Cerebellar nuclear complex (tissue), 1 donor: ENCODE measurements at places on chromosomes 1 and 21.

GRCh38 chr1:91569411-91570119 lies 68.9 kb downstream of the CDC7 start:
- no peak for DNase-seq

- DNase-seq, result peak; percentile 89
These were observed at the start of gene PHF13 for GRCh38 chr1:6613361-6614018. Gene PHF13, plus strand, starts transcription at chr1:6613731. Its CDS starts 336 bp downstream, at chr1:6614067.

DNA sequence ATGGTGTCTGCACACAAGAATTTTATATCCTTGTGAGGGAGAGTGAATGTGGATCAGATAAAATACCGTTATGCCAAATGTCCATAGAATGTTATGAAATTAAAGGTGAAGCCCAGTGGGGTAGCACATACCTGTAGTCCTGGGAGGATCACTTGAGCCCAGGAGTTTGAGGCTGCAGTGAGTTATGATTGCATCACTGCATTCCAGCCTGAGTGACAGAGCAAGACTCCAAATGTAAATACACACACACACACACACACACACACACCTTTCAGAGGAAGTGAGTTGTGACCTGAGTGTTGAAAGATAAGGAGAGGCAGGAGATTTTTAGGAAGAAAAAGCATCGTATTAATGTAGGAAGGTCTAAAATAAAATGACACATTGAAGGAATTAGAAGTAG lies 28.1 kb upstream of the ZYG11A start:
- DNase-seq, result no peak

DNA sequence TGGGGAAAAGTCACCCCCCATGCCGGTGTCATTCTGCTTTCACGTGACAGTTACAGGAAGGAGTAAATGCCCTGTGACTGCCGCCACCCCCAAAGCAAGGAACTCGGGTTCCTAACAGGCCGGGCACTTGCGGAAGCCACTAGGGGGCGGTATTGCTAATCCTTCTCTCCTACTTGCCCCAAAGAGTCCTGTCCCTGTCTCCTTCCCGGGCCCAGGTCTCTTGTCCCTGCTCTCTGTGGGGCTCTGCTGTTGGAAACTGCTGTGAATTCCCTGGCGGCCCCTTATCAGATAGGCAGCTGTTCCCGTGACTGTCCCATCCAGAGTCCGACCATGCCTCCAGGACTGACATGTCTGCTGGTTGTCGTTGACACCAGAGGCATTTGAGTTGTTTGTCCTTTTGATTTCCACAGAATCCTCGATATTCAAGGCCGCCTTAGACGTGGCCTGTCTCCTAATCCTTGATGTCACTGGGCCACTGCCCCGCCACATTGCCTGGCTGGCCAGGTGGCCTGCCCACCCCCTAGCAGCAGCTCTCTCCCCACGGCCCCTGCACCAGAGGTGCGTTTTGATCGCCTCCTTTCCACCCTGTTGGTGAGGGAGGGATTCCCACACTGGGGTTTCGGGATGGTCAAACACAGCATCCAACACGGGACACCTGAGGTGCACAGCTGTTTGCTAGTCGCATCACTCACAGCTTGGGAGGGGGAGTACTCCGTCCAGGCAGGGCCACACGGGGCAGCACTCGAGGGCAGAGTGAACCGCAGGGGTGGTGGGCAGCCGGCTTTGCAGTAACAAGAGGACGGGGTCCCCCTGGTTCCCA lies 37.3 kb downstream of the CHAF1B start:
- DNase-seq, result no peak

- DNase-seq, result no peak
These were observed 28.2 kb upstream of the FCRL4 start for GRCh38 chr1:157626099-157626498.

- DNase-seq, result no peak
These were observed 30.2 kb upstream of the RNF187 start for GRCh38 chr1:228457017-228457395.

- no peak for DNase-seq
These were observed 28.6 kb upstream of the IFNGR2 start for GRCh38 chr21:33374450-33375096.

- no peak for DNase-seq
These were observed 8.8 kb downstream of the HMGB4 start for GRCh38 chr1:33872683-33873082.

DNA sequence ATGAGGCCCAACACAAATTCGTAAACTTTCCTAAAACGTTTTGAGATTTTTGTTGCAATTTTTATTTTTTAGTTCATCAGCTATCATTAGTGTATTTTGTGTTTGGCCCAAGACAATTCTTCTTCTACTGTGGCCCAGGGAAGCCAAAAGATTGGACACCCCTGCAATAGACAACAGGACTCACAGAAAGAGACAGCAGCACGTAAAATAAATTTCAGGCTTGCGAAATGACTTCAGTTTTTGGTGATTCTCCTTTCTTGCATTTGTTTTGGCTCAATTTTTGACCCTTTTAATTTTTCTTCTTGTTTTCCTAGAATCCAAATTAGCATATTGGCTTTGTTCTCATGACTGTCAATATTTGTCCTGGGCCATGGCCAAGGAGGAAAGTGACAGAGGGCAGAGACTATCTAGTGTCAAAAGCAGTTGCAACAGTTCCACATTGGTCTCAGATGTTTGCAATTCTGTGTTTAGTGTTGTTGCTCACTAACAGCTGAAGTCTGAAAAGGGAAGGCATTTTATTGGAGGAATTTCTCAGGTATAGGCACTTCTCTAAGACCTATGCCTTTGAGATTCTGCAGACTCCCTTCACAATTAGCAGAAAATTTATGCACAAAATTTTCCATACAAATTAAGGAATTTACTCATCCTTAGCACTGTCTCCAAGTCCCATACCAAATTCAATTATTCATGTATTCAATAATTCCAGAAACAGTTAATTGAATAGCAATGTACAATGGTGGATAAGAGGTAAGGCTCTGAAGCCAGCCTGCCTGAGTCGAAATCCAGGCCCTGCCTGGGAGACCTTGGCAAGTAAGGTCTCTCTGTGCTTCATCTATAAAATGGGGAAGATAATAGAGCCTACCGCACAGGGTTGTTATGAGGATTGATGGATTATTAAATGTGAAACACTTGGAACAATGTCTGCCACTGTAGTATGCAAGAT lies 160.9 kb upstream of the IVNS1ABP start:
- DNase-seq, result no peak

- no peak for DNase-seq
These were observed 40.2 kb downstream of the HSPG2 start for GRCh38 chr1:21896652-21897532.

- DNase-seq, result no peak
These were observed 34.8 kb upstream of the CFAP126 start for GRCh38 chr1:161402446-161402845.

DNA sequence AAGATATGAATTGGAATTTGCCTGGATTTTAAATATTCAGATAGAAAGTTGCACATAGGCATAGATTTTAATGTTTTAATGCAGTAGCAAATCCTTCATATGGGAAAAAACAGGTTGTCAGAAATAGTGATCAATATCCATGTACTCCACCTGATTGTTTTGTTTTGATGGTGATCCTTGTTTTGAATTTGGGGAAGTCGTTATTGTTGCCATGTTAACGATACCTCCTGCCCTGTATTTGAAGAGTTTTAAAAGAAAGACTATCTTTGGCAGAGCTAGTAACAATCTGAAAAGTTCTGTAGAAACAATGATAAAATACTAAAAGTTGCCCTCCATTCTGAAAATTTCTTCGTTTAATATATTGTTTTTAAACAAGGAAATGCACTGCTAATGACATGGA lies 1.1 kb downstream of the CEP350 start:
- DNase-seq, result no peak

DNA sequence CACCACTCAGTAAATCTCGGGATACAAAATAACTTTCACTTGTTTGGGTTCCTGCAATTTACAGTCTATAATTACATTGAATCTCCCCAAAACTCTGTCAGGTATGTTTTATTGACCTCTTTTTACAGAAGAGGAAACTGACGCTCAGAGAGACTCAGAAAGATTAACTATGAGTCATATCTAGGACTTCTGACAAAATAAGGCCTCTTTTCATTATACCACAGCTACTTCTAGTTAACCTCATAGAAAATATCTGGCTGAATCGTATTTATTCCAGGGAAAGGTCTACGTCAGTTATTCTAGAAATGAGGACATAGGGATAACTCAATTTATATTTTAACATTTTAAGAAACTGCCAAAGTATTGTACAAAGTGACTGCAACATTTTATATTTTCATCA lies 211.1 kb upstream of the FAM78B start:
- DNase-seq, result no peak

DNA sequence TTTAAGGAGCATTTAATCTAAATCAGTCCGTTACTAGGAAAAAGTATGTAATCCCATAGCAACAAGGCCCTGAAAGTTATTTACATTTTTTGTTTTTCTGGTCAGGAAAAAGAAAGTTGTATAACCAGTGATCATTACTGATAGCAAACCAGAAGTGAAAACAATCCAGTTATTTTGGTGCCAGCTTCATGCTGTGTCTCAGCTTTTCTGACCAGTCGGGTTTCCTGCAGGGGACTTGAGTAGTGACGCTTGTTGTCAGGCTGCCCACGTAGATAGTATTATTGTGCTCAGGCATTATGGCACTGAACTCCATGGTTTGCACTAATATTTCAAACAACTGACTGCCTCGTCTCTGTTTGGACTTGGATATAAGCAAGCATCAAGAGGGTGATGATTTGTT lies 55.2 kb downstream of the SASS6 start:
- no peak for DNase-seq

DNA sequence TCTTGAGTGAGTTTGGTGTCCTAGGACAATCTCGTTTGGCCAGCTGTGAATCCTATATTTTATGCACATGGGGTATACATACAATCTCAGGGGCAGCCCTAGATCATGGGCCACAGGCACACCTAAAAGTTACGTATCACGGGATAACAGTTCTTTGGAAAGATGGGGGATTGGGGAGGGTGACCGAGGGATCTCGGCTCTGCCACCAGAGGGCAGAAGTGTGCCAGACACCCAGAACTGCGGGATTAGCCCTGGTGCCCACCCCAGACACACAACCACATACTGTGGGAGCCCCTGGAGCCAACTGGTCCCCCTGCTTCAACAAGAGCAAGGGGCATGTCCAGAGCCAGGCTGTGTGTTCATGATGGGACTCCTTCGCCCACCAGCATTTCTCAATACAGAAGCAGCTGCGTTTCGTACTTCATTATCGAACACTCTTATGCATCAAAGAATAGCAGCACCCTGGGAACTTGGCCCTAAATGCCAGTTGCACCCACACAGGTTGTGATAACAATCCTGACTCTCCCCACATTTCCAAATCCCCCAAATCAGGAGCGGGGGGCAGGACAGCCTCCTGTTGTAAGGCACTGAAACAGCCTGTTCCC lies 37.4 kb downstream of the TMCO4 start:
- no peak for DNase-seq

GRCh38 chr1:230112131-230112701 lies 45.2 kb downstream of the GALNT2 start:
- DNase-seq, result no peak

DNA sequence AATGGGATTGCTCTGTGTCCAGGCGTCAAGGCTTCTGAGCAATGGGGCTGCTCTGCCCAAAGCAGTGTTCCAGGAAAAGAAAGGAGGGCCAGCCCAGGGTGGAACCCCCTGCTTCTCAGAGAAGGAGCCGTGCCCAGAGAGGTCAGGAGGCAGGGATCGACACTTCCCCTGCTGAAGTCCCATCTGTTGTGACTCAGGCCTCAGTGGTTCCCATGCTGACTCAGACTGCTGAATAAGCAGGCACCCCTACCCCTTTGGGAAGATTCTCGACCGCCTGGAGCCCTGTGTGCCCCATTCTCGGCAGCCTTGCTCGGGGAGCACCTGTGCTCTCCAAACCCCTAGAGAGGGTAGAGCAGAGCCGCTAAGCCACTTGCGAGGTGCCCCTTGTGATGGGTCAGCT lies 23.9 kb downstream of the PKP1 start:
- no peak for DNase-seq

DNA sequence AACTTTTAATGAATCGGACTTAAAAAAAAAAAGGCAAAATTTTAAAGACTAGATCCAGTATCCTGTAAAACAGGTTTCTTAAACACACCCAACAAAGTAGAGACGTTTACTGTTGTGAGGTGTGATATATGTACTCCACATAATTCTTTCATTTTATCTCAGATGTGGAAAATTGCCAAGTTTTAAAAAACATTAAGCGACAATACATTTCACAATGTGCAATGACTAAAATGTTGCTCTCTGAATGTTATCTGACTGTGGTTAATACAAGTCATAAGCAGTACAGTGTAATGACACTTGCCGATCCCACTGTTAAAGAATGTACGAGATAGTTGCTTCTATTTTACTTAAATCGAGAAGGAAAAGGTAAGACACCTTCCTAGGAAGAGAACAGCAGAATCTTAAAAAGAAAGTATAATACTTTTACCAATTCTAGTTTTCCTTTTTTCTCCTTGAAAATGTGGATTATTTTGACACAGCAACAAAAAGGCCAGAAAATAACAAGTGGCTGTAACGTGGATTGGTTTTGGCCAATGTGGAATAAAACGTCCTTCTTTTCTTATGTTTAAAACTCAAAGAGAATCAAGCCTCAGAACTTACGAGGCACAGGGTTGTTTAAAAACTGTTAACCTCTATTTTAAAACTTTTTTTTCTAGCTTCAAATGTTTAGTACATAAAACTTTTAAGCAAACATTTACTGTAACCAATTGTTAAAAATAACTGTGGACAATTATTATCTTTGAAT lies 51.4 kb downstream of the TP53BP2 start:
- DNase-seq, result no peak

DNA sequence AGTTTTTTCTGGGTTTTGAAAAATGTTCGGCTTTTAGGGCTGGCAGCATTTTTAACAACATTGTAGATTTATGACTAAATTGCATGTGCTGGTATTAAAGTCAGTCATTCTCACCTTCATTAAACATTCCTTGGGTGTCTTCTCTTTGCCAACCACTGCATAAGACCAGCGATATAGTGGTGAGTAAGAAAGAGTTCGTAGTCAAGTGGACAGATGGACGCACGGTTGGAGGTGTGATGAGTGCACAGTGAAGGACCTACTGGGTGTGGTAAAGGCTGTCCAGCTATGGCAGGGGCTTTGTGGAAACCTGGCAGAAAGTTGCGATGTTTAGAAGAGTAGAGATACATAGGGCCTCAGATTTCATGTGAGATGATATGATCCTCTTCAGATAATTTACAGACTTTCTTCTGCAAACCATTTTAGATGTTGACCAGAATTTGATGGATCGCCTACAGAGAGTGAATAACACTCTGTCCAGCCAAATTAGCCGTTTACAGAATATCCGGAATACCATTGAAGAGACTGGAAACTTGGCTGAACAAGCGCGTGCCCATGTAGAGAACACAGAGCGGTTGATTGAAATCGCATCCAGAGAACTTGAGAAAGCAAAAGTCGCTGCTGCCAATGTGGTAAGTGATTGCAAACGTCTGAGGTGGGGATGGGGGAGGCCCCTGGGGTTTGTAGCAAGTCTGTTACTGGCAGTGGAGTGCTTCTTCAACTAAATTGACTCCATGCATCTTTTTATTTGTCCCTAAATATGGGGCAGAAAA lies 56.0 kb upstream of the LAMC2 start:
- no peak for DNase-seq
